ENCODE measurements at places on chromosomes 5 and 9. TPM values are rescaled to one million over a fixed set of nuclear protein-coding genes. Genes with fewer than 3 reads are reported as not detected.

KCNMB1 gene
- total RNA-seq: 0.20 TPM

CDKN2B gene
- total RNA-seq: 0.79 TPM

TERT gene
- total RNA-seq: not detected

ACOT12 gene
- not detected for total RNA-seq

ALDOB gene
- not detected for total RNA-seq

EGFL7 gene
- 38.4 TPM for total RNA-seq
